ENCODE measurements at places on chromosomes 12 and 14.

GRCh38 chr12:3097186-3097804 lies 20.1 kb downstream of the TSPAN9 start:
- DNase-seq = no peak

DNA sequence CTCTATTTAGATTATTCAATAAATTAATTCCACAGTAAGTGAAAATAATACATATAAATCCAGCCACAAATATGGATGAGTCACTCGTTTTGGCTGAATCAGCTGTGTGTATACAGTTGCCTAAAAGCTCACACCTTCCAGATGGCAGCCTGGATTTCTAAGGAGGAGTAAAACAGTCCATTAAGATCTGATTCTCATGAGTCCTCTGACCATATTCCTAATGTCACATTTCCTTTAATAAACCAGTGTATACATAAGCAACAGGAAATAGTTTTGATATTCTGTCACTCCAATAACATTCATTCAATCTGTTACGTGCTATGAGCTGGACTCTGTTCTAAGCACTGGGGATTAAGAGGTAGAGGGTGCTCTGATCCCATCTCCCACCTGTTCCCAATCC lies 21.8 kb downstream of the MDM1 start:
- no peak for DNase-seq

DNA sequence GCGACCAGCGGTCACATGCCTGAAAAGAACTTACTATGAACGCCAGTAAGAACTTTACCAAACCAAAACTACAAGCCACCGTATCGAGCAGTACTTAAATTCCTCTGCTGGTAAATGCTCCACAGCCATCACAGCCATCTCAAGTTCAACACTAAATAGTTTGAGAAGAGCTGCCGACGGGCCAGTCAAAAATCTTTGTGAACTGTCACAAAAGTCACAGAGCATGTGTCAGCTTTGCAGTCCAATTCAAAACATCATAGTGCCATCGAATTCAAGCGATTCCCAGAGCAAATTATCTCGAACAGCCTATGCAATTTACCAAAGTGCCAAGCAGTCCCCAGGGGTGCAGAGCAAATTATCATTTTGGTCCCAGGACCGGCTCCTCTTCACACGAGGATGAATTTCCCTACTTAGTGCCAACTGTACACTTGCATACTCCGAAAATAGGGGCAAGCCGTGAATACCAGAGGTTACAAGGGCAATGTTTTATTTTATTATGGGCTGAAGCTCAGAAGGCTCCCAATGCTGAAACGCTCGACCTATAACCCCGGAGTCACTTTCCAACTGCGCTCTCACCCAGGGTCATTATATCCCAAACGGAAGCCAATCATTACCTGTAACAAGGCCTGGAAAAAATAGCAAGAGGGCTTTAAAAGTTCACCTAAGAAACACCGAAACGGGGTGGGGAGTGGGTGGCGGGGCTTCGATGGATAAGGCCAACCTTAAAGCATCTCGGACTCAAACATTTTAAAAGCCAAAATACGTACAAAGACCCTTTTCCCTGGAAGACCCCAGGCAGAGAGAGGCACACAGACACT lies 1.1 kb downstream of the LRP6 start:
- DNase-seq = no peak

- no peak for DNase-seq
Observed at GRCh38 chr14:59018978-59019377, 169.5 kb upstream of the DAAM1 start.

GRCh38 chr12:41076114-41076513 lies 112.0 kb upstream of the PDZRN4 start:
- DNase-seq = no peak

DNA sequence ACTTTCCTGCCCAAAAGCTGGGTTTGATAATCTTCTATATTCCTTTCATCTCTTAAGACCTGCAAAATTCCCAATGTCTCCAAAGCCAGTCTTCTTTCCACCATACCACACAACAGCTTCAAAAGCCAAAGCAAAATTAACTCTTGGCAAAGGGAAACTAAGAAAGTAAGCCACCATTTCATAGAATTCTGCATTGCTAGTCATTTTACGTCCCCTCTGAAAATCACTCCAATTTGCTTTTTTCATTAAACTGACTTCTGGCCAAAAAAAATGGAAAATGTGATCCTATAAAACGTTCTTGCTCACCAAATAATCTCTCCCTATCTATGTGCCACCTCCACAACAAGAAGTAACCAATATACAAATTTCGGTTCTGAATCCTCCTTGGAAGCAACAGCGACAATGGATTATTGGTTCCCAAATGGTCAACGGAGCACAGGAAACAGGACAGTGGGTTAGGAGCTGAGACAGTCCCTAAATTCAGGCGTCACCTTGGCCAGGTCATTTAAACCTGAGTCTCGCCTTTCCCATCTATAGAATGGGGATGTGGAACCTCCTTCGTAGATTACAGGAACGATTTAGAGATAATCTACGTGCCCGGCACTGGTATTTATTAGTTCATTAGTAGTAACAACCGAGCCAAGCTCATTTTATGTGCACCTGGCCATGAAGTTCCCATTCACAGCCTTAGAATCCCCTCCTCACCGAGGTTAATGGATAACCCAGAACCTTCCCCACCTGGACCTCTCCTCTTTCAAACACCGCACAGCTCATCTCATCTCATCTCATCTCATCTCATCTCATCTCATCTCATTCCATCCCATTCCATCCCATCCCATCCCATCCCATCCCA lies 1.2 kb downstream of the NT5DC3 start:
- no peak for DNase-seq

GRCh38 chr14:93946104-93946503 lies 19.0 kb downstream of the FAM181A start:
- DNase-seq = no peak

GRCh38 chr14:100791348-100791735 lies 34.6 kb upstream of the MEG3 start:
- DNase-seq = no peak

DNA sequence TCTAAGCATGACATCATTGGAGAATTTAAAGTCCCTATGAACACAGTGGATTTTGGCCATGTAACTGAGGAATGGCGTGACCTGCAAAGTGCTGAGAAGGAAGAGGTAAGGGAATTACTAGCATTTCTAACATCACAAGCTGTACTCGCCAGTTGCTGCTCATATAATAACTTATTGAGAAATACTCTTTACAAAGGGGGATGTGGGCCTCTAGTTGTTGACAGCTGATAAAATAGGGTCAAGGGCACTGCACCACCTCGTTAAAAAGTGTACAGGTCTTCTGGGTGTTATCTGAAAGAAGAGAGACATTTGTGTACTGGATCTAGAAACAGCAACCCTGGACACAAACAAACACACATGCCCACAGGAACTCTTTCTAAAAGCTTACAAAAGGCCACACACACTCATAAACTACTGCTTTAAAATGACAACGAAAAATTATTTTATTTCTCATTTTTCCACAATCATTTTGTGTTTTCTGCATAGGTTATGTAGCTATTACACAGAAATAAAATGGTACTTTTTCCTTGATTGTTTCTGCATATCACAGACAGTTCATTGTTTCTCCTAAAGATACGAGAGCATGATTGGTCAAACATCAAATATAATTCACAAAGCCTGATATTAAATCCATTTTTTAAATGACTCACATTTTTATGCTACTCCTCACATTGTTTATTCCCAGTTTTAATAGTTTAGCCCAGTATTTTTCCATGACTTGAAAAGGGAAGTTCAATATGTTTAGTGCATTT lies 391.1 kb downstream of the PAWR start:
- DNase-seq = no peak

- DNase-seq = no peak
Observed at GRCh38 chr12:54195737-54196347, 7.1 kb upstream of the SMUG1 start.

- DNase-seq = no peak
Observed at GRCh38 chr12:22810036-22810435, 185.1 kb downstream of the ETNK1 start.

DNA sequence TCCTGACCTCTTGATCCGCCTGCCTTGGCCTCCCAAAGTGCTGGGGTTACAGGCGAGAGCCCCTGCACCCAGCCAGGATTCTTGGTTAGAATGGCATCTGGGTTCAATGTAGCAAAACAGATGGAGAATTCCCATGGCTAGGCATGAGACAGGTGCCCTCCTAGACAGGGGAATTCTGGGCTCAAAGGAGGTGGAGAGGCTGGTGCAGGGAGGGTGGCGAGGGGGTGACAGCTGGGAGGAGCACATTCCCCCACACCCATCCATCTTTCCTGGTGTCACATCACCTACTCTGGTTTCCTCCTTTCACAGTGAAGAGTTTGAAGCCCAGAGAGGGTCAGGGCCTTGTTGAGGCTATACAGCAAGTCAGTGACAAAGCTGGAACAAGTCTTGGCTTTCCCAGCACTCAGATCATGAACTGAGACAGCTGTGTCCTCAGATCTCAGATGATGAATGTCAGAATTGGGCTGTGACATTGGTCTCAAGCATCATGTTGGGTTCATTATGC lies 2.8 kb downstream of the SERPINA1 start:
- DNase-seq = no peak

GRCh38 chr12:64521833-64522232 lies 69.9 kb downstream of the TBK1 start:
- DNase-seq = no peak

DNA sequence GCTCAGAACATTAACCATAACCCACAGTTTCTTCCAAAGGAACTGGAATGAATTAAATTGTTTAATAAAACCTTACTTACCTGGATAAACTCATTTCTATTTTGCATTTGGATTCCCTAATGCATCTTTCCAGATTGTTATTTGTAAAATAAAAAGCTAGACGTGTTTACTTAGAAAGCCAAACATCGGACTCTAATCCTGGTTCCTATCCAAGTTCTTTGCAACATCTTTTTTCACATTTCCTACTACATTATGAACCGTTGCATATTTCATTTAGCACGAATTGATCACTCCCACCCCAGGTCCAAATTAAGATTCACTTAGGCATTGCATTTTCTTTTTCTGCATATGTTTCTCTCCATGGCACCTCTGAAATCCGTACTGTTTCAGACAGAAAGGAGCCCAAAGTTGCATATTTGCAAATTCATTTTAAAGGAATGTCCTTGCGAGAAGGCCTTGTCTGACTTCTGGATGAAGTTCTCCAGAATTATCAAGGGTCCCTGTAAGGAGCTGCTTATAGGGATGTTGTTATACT lies 164.4 kb upstream of the GSC start:
- DNase-seq = no peak

DNA sequence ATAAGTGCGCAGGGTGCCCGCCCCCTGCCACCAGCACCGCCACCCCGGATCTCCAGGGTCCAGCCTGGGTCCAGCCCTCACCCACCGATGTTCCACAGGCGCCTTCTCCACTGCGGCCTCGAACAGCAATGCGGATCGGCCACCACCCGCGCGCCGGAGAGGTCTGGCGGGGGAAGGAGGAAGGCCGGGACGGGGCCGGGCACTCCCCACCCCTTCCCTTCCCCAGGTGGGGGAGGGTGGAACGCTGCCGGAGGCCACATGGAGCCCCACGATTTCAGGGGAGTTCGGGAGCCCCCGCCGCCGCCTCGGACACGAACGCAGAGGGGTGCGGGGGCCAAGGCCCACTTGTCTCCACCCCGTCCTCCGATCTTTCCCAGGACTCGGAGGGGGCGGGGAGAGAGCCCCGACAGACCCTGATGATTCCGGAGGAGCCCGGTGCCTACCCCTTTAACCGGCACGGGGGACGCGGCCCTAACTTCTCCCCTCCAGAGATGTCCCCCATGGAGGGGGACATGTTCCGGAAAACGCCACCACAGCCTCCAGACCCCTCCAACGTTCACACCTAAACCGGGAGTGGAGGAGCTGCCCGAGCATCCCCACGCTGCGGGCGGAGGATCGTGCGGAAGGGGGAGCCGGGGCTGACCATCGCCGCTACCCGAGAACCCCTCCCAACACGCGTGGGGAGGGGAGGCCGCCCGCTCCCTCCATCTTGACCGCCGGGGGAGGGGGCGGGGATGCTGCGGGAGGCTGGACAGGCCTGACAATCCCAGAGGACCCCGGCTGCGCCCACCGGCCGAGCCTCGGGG lies 1.1 kb downstream of the ATXN2 start:
- no peak for DNase-seq

- no peak for DNase-seq
Observed at GRCh38 chr12:93441081-93441616, 598 bp downstream of the UBE2N start.

DNA sequence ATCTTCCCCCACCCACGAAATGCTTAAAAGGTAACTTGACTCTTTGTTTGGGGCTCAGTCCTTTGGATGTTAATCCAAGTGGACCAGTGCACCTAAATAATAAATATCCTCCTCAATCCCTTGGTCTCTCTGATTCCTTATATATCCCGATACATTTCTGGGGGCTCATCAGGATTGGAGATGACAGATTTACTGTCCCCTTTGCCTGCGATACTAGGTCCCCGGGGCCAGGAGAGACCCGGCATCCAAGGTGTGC lies 26.3 kb downstream of the KLRK1 start:
- DNase-seq = no peak
